Inflammatory macrophage (primary cell): ENCODE measurements at places on chromosomes 1 and 21.

DNA sequence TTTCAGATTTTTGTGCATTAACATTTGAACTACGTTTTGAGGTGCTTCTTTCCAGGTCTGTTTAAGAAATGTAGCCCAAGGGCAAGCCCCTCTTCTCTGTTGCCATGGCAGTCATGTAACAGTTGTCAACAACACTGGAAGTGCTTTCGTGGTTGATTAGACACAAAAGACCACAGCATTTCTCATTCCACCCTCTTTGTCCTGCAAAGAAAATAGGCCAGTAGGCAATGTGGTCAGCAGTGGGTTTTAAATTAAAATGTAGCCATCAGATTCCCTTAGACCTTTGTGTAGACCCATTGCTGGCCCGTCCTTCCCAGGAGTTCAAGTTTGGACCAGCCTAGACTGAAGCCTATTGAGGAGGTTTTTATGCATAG, 35.4 kb downstream of the VANGL1 start:
- DNase-seq, result no peak

DNA sequence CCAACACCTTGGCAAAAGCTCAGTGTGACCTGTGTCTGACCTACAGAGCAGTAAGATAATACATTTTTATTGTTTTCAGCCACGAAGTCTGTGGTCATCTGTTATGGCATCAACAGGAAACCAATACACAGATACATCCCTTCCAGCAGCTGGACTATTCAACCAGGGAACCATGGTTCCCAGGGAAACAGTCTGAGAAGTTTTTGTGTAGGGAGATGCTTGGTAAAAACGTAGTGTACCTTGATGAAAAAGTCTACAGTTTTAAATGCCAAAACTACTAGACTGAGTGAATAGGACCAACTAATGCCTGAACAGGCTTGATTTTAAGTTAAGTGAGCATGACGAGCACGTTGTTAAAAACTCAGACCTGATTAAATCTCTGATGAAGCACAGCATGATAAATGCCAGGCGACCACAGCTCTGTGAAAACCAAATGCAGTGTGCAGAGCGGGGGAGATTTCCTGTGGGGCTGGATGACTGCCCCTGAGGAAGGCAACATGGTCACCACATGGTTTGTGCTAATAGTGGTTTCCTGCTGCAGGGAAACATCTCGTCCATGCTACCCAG, 228.9 kb downstream of the TNR start:
- DNase-seq, result peak; percentile 28

GRCh38 chr1:14017531-14017961, 317.6 kb downstream of the PRDM2 start:
- DNase-seq, result no peak

DNA sequence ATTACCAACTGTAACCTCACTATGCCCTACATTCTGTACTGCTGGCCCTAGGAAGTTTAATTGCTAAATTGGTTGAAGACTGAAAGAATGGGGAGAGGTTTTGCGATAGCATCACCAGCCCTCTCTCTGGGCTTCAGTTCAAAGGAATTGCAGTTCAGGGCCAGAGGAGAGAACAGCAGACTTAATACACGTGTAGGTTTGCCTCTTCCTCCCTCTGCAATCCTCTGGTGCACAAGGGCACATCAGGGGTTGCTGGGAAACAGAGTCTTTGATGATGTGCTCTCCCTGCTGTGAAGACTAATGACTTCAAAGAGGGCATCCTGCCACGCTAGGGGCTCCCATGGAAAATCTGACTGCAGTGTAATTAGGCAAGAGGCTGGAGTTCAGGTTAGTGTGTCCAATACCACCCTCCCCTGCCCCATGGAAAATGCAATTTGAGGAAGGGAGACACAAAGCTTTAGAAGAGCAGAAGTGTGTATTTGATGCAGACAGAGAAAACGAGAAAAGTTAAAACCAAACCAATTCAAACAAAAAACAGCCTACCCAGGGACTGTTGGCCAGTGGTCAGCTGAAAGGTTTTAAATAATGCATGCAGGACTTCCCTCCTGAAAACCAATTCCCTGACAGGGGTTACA, 167.9 kb downstream of the ASTN1 start:
- DNase-seq, result no peak

GRCh38 chr1:56286956-56287355, 292.4 kb downstream of the PLPP3 start:
- peak; percentile 19 for DNase-seq

DNA sequence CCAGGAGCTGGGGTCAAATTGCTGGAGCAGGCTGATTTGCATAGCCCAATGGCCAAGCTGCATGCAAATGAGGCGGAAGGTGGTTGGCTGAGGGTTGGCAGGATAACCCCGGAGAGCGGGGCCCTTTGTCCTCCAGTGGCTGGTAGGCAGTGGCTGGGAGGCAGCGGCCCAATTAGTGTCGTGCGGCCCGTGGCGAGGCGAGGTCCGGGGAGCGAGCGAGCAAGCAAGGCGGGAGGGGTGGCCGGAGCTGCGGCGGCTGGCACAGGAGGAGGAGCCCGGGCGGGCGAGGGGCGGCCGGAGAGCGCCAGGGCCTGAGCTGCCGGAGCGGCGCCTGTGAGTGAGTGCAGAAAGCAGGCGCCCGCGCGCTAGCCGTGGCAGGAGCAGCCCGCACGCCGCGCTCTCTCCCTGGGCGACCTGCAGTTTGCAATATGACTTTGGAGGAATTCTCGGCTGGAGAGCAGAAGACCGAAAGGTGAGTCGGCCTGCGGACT, at the start of gene GADD45A:
GADD45A (plus strand) TSS at position 135 of the 491 bp plus-strand sequence; CDS start at position 429, 294 bp downstream.
- peak; percentile 98 for DNase-seq

- no peak for DNase-seq
These were observed 92.1 kb upstream of the AJAP1 start for GRCh38 chr1:4562321-4562720.

DNA sequence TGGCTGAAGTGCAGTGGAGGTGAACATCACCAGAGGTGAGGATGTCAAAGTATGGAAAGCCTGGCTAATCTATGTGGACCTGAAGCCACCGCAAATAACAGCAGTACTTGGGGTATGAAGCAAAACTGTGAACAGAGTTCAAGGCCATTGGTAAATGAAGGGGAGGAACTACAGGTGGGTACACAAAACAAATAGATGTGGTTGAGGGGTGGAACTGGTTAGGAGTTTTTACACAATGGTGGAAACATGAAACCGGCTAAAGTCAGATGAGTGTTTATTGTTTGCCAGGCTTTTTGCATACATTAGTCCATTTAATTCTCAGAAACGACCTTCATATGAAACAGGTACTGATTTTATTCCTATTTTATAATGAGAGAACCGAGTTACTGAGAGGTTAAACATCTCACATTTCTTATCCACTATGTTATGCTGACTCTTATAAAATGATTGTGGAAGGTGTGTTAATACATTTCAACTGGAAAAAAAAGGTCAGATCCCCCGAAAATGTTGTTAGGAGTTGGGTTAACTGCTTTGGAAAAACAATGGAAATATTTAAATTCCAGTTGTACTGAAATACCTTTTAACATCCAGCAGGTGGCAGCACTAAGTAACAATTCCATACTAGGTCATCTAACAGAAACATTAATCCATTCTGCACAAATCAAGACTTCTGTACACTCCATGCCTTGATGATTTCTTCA, 44.3 kb upstream of the GTF2B start:
- peak; percentile 4 for DNase-seq

DNA sequence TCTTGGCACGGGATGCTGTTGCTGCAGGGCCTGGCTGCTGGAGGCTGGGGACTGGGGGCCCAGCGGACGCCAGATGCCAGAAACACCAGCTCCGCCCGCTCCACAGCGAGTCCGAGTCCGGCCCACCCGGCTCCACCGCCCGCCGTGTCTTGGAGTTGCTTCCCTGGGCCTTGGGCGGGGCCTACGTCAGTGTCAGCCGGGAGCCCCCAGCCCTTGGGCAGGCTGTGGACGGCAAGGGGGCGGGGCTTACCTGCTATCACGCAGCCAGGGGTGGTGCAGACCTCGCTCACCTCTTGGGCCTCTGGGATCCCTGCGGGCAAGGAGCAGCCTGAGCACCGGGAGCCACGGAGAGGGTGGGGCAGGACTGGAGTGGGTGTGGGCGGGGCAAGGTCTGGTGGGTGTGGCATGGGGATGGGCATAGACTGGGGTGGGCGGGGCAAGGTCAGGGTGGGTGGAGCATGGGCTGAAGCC, 21.8 kb downstream of the MMEL1 start:
- DNase-seq, result peak; percentile 5

DNA sequence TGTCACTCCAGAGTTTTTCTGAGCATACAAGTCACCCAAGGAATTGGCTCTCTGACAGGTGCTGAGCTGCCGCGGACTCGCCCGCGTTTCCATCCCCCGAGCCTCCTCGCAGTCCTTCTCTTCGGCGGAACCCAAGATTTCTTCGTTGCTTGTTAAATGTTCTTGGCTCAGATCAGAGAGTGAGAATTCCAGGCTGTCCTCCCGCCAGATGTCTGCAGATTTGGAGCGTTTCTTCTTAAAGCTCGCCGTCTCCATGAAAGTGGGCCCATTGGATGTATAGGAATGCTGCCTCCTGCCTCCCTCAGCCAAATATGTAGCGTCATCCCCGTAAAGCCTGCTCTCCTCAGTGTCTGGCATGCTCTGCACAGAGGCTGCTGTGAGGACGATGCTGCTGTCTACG, 77.8 kb downstream of the TIAM1 start:
- no peak for DNase-seq

- no peak for DNase-seq
These were observed 105.5 kb downstream of the HLCS start for GRCh38 chr21:36860736-36861594.

GRCh38 chr1:29719253-29719652, 482.9 kb downstream of the PTPRU start:
- DNase-seq, result peak; percentile 45

- DNase-seq, result no peak
These were observed 133.6 kb upstream of the POGK start for GRCh38 chr1:166705376-166706289.

GRCh38 chr1:203797948-203798655, 2.7 kb downstream of the ZBED6 start:
- no peak for DNase-seq

DNA sequence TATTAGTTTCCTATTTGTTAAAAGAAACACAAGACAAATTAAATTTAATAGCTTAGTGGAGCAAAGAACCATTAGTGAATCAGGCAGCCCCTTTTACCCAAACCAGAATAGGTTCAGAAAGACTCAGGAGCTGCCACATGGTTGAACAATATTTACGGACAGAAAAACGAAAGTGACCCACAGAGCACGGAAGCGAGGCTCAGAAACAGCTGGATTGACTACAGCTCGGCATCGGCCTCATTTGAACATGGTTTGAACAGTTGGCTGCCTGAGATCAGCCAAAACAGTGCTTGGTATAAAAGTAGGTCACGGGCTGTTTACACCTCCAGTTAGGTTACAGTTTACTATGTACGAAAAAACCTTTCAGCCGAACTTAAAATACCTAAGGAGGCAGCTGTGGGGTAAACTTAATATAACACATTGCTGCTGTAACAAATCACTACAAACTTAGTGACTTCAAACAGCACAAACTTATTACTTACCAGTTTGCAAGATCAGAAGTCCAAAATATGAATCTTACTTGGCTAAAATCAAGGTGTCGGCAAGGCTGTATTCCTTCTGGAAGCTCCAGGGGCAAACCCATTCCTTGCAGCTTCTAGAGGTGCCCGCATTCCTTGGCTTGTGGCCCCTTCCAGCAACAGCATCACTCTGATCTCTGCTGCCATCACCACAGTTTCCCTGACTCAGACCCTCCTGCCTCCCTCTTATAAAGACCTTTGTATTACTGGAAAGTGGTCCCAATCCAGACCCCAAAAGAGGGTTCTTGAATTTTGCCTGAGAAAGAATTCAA, 11.8 kb downstream of the PADI4 start:
- no peak for DNase-seq

DNA sequence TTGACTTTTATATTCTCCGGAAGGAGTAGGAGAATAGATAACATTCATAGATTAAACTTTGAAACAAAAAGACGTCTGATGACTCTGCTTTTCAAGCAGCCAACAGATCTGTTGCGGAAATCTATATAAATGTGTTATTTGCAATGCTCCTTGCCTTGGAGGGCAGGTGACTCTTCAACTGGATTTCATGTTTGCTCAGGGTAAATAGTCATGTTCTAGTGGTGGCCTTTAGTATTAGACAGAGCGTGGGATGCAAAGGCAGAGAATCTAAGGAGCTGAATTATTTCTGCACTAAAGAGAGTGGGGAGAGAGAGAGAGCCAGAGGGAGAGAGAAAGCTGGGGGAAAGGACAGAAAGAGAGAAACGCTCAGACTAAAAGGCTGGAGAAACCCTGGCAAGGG, 454.3 kb downstream of the AJAP1 start:
- no peak for DNase-seq

- no peak for DNase-seq
These were observed 7.0 kb downstream of the TRIM11 start for GRCh38 chr1:228399531-228400236.
